ENCODE measurements at places on chromosomes 4 and X.

DNA sequence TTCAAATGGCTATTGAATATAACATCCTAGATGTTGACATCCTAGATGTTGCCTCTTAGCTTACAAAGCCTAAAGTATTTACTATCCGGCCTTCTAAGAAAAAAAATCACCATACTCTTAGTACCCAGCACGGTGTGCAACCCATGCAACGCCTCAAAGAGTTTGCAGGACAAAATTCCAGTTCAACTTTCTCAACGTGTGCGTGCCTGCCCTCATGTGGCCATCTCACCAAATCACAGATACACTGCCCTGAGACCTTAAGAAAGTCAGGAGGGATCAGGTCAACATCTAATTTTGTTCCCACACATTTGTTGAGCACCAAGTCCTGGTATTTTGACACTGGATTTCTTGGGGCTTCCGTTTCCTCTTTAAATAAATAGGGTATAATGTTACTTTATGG lies 68.3 kb downstream of the CRMP1 start:
- DNase-seq: no peak

GRCh38 chr4:58048491-58048890 lies 938.3 kb upstream of the IGFBP7 start:
- DNase-seq: no peak

- DNase-seq: no peak
These were observed 36.3 kb downstream of the NAT8L start for GRCh38 chr4:2095236-2096072.

DNA sequence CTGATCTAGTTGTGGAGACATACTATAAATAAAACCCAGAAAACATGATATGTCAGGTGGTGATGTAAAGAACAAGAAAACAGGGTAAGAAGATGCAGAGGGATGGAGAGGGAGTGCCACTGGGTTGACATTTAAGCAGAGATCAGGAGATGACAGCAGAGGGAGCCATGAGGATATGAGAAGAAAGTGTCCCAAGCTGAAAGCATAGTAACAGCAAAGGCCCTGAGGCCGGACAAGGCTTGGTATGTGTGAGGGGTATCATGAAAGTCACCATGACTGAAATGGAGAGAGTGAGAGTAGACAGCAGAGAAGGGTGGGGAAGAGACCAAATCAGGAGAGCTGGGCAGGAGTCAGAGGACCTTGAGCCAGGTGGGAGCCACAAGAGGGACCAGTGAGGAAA lies 3.4 kb downstream of the GPKOW start:
- DNase-seq: no peak

- DNase-seq: no peak
These were observed 27.4 kb upstream of the HPGD start for GRCh38 chr4:174549721-174550120.

DNA sequence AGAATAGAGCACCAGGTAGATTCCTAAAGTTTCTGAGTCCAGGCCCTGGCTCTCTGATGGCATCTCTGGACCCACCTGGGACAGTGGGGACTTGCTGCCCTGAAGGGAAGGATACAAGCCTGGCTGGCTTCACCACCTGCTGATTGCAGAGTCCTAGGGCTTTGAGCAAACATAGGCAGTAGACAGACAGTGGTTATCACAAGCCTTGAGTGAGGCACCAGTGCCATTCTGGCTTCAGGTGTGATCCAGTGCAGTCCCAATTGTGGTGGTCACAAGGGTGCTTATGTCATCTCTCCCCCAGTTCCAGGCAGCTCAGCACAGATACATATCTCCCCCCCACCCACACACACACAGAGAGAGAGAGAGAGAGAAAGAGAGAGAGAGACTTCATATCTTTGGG lies 6.6 kb upstream of the PRRG3 start:
- DNase-seq: no peak

DNA sequence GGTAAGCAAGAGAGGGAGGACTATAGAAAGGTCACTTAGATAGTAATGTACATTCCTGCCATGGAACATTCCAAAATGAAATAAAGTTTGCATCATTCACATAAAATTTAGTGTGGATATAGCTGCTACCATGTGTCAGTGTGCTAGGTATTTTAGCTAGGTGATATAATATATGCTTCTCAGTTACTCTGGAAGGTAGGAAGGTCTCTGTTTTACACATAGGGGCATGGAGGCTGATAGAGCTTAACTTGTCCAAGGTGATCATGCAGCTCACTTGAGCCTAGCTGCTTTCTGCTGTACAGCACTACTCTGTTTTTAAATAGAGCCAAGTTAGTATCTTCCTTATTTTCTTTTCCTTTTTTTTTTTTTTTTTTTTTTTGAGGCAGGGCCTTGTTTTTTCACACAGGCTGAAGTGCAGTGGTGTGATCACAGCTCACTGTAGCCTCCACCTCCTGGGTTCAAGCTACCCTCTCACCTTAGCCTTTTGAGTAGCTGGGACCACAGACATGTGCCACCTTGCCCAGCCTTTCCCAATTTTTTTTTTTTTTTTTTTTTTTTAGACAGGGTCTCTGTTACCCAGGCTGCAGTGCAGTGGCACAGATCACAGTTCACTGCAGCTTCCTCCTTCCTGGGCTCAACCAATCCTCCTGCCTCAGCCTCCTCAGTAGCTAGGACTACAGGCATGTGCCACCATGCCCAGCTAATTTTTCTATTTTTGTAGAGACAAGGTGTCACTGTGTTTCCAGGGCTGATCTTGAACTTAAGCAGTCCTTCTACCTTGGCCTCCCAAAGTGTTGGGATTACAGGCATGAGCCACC lies 10.4 kb downstream of the AFF1 start:
- no peak for DNase-seq

- peak; percentile 82 for DNase-seq
These were observed 142.0 kb downstream of the RTL3 start for GRCh38 chrX:78517124-78517523.

- no peak for DNase-seq
These were observed 15.9 kb downstream of the CTAG1A start for GRCh38 chrX:154600759-154601374.

- no peak for DNase-seq
These were observed 5.2 kb upstream of the RPGR start for GRCh38 chrX:38332505-38332904.

GRCh38 chrX:2907295-2907694 lies 21.8 kb downstream of the ARSD start:
- DNase-seq: no peak

DNA sequence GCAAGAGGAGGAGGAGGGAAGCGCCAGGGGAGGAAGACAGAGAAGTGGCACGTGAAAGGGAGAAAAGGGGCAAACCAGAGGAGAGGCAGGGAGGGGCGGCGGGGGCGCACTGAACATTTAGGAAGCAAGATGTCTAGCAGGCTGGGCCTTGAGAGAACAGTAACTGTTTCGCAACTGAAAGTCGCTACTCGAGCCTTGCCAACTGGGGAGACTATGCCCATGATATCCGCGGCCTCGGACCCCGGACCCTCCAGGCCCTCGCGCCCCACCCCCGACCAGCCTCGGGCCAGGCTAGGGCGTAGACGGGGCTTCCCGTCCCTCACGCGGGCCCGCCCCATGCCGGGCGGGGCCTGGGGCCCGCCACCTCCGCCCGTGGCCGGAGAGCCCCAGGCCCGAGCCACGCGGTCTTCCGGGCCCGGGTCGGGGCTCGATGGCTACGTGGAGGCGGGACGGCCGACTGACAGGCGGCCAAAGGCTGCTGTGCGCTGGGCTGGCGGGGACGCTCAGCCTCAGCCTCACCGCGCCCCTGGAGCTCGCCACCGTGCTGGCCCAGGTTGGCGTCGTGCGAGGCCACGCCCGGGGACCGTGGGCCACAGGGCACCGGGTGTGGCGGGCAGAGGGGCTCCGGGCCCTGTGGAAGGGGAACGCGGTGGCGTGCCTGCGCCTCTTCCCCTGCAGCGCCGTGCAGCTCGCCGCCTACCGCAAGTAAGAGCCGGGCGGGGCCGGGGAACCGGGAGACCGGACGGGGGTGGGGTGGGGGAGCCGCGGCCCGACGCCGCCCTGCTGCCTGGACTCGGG lies at the start of gene SLC25A43:
Gene SLC25A43 (plus strand): TSS at position 363 of the 798 bp plus-strand sequence. CDS start 68 bp downstream, at position 431.
- peak; percentile 25 for DNase-seq

- DNase-seq: peak; percentile 44
These were observed 848 bp upstream of the KCND1 start for GRCh38 chrX:48972220-48973164.

GRCh38 chr4:105714071-105714521 lies 5.5 kb downstream of the GSTCD start:
- no peak for DNase-seq

- peak; percentile 86 for DNase-seq
These were observed at the start of gene ACSL1 for GRCh38 chr4:184825896-184826690. ACSL1 (minus strand) TSS chr4:184825968; CDS start chr4:184803514, 22,454 bp downstream.

DNA sequence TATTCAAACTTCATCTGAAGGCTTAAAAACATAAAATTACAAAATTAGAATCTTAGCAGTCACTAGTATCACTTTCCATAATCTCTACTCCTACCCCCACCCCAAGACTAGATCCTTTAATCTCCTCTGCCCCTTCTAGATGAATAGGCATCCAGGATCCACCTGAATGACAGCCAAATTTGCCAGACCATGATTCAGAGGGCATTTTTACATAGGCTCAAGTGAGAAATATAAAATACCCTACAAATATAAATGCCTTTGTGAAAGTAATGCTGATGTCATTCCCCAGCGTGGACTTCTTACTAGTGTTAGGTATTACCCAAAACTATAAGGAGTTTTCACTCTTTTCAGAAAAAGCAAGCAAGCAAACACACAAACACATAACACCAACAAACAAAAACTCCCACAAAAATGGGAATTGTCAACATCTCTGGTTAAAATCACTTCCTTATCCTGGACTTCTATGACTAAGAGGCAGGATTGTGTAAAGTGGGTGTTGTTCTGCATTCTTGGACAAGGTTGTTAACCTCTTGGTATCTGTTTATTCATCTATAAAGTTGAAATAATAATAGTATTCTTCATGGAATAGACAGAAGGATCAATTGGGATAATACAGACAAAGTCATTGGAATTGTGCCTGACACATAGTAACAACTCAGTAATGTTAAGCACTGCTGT lies 51.3 kb upstream of the TMPRSS11F start:
- no peak for DNase-seq

DNA sequence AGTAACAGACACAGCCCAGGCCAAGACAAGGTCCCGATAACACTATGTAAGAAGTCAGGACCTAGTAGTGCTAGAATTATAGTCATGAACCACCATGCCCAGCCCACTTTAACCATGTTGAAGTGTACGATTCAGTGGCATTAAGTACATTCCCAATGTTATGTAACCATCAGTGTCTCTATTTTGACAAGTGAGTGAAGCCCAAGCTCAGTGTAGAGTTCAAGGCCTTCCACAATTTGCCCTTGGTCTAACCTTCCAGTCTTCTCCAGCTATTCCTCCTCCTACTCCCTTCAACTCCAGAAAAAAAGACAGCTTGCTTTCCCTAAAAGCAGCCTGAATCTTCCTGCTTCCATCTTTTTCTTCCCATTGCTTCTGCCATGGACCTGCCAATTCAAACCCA lies 31.5 kb downstream of the LIAS start:
- no peak for DNase-seq

DNA sequence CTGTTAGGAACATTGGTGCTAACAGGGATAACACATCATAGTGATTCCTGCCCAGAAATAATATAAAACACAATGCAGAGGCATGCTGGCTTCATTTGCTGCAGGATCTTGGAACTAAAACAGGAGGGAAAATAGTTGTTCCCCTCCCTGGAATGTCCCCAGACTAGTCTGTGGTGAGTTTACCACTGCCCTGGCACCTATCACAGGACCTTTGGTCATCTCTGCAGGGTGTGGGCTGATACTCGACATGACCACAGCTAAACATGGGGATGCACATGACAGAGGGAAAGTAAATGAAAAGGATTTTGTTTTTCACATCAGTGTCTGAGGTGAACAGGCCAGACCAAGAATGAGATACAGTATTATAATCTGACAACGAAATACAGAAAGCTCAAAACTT lies 160.2 kb upstream of the DKK2 start:
- no peak for DNase-seq

DNA sequence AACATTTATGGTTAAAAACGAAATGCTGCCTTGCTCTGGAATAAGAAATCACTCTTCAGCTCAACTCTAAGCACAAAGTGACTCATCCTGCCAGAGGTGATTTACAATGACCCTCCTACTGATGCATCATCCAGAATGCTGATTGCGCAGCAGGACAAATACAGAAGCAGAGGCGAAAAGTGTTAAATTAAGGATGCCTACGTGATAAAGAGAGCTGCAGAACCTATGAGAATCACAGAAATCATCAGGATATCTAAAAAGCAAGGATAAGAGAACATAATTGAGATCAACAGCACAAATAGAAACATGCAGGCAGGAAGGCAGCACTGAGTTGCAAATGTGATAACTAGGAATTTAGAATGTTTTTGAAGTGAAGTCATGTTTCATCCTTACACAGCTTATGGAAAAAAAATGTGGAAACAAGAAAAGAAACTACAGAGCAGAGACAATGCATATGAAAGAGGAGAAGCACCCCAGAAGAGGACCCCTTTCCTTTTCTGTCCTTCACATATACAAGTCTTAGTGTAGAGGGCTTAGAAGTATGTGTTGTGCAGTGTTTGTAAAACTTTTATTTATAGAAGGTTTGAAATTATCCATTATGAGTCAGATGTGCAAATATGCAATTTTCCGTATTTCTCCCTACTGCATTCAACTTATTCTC lies 188.4 kb downstream of the SLC7A11 start:
- DNase-seq: no peak

- DNase-seq: no peak
These were observed 336.3 kb upstream of the TRAM1L1 start for GRCh38 chr4:117421706-117422105.

DNA sequence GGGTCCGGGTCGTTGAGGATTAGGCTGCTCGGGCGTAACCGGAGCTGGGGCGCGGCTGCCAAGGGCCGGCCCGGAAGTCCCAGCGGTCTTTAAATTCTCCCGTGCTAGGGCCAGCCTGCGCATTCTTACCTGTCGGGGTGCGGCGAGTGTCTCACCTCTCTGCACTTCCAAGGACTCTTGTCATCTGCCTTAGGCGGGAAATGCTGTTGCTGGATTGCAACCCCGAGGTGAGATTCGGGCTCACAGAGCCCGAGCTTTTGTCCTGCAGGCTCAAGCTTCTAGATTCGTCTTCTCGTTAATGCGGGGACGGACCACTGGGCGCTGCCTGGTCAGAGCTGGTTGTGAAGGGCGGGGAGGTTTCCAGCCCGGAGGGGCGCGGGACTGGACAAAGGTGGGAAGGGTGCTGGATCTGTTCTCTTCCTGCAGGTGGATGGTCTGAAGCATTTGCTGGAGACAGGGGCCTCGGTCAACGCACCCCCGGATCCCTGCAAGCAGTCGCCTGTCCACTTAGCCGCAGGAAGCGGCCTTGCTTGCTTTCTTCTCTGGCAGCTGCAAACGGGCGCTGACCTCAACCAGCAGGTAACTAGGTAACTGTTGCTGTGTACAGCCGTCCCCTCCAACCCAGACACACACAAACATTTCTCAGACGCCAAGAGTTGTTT lies at the start of gene ANKRD37:
Gene ANKRD37 (plus strand): TSS at position 118 of the 662 bp plus-strand sequence. CDS start 83 bp downstream, at position 201.
- no peak for DNase-seq

DNA sequence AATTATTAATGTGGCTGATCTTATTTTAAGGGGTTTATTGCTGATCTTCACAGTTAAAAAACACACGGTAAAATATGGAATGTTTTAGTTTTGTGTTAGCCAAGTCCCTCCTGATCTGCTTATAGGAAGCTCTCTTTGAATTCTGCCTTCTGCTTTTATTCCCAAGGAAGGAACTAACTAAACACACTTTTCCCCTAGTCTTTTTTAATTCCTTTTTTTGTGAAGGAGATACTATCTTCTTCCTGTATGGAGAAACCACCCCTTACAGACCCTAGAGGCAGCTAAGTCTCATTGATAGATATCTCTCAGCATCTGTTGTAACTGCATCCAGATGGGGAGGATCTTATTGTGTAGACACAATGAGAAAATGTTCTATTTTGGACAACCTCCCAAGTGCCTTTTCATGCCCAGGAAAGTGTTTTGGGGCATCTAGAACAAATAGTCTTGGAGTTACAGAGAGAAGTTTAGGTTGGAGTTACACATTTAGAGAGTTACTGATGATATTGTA lies 64.4 kb downstream of the AFF1 start:
- no peak for DNase-seq
